ENCODE measurements at places on chromosomes 13 and 19.

GRCh38 chr19:48325265-48325910 lies at the start of gene EMP3:
EMP3 (plus strand) TSS chr19:48325552; CDS start chr19:48326845, 1,293 bp downstream.
- DNase-seq, result no peak

DNA sequence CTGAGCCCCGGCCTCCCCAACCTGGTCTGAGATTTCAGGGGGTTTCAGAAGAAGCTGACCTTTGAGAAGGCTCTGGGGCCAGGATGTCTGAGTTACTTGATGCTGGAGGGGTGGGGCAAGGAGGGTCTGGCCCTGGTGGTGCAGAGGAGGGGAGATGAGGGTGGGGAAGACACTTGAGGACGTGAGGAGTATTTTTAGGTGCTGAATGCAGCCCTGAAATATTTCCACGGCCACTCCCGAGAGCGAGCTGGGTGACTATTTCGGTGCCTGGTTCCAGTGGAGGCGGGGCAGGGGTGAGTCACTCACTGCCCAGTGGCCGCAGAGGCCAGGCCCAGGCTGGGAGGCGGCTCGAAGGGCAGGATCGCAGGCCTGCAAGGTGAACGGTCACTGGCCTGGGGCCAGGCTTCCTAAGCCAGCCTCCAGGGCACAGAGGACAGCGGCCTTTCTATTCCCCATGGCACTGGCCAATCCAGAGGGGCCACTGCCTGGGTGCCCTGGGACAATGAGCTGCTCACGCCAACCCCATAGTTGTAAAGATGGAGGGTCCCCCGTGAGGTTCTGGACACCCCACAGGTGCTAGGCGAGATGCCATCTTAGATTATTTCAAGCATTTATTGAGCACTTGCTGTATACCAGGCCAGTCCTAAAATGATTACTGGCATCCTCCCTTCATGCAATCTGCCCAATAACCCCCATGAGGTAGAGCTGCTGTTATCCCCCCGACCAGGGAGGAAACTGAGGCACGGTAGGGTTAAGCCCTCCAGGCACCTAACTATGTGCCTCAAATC lies 19.7 kb upstream of the JUND start:
- DNase-seq, result no peak

GRCh38 chr13:78598116-78598781 lies 5.1 kb downstream of the POU4F1 start:
- no peak for DNase-seq

DNA sequence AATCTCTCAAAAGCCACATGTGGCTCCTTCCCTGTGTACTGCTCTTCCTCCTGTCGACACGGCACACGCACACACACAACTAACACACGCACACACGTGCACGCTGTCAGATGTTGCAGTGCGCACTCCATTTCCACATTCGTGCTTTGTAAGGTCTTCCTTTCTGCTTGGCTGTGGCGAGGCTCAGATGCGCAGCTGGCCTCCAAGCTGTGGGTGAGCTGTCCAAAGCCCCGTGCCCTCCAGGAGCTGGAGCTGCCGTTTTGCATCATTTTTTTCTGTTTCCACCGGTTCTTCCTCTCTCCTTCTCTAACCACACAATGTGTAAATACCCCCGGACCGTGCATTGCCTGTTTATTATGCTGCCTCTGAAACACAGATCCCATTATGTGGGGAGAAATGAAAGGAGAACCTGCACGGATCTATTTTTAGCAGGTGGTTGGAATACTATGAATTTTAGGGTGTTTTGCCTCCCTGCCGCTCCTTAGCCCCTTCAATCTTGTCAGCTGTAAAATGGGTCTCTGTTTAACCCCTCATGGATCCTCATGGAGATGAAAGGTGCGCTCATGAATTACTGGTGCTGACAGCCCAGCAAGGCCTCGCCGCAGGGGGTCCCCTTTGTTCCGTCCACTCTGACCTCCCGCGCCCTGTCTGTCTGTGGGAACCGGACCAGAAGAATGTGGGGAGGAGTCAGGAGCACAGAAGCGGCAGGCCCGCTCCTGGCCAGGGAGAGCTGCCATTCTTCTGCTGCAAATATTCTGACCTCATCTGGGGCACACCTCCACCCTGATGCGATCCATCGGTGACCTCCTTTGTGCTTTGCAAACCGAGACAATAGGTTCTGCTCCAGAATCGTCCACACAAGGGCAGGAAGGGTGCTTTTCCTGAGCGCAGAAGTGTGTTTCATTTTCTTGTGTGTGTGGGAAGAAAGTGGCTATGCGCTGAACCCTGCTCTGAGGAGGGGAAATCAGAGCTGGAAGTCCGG lies 137.7 kb downstream of the SOX1 start:
- DNase-seq, result no peak

- no peak for DNase-seq
Measured at GRCh38 chr19:37855098-37855497, 51.3 kb downstream of the WDR87 start.

GRCh38 chr13:102825921-102826706 lies 19.7 kb upstream of the ERCC5 start:
- no peak for DNase-seq

DNA sequence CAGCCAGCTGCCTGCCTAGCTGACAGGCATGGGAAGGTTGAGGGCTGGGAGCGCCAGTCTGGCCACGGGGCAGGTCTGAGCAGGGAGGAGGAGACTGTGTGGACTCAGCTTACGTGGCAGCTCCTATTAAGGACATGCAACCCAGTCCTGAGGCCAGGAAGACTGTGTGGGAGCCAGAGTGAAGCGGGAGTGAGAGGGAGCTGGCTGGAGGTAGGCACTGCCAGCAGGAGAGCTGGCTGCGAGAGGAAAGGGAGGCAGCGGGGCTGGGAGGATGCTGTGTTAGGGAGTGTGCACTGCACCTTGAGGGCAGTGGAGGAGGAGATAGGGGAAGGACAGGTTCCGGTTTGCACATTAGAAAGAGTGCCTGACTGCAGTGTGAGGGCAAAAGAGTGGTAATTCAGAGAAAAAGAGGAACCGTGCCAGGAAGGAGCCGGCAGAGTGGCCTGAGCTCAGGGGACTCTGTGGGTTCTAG lies 99.2 kb downstream of the SLC7A1 start:
- no peak for DNase-seq

GRCh38 chr19:38989066-38989605 lies 13.6 kb upstream of the FBXO17 start:
- DNase-seq, result no peak
